Eye (tissue), 1 donor: ENCODE measurements at places on chromosomes 6 and 20.

- DNase-seq: no peak
Observed at GRCh38 chr6:114467931-114468330, 125.1 kb upstream of the HS3ST5 start.

DNA sequence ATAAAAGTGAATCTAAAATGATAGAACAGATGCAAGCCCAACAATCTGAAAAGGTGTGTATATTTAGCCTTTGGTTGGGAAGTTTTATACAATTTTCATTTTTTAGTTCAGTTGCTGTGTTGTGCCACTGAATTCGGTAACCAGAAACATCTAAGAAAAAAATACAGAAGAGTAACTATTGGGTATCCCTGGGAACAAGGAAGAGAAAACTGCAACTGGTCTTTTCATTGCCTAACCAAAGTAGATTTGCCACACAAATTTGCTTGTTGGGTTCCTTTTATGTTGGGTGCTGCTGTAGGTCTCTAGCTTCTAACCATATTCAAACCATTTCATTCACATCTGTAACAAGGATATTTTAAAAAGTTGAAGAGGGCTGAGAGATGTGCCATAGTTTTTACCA lies 2.8 kb upstream of the TMEM30A start:
- no peak for DNase-seq

DNA sequence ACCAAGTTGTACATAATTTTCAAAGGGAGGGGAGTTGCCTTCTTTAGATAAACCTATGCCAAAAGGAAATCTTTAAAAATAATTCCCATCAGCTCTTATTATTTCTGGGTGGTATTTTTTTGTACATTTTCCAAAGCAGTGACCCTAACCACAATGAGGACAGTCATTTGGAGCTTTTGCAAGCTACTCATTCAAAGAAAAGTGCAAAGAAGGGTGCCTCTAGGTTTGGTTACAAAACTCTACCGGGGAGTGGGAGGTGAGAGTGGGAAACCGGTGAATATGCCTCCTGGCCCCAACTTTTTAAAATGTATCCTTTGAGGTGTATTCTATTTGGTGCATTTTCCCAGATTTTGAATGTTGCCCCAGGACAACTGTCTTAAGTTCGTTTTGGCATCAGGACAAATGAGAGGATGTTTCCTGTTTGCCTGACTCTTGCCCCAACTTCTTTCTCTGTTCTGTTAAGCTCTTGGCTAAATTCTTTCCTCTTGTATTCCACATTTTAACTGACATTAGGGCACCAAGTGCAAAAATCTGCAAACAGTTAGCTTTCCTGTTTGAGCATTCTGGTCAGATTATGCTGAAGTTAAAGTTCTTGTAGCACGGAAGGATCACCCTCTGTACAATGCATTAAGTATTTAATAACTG lies 78.9 kb downstream of the SLX4IP start:
- no peak for DNase-seq

GRCh38 chr6:73388433-73388799 lies 6.2 kb upstream of the DDX43 start:
- DNase-seq: no peak

DNA sequence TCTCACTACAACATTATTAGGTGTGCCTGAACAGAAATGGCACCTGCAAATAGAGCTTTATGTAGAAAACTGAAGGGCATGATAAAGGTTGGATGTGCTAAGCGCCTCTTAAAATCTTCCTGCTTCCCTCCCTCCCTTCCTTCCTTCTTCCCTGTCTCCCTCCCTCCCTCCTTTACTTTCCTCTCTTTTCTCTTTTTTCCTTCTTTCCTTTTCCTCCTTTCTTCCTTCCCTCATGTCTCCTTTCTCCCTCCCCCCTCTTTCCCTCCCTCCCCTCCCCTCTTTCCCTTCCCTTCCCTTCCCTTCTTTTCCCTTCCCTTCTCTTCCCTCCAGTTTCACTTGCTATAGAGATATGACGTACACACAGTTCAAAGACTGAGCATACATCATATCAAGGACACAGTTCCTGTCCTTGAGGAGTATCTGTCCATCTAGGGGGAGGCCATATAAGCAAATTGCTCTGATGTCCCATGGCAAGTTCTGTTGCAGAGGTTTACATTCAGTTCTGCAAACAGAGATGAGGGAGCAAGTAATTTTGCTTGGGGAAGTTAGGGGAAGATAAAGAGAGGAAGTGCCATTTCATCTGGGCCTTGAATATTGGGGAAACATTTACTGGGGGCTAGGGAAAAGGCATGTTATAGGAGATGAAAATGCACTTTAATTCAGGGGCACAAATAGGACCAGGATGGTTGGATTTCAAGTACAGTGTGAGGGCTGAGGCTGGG lies 79.0 kb upstream of the EEF1E1 start:
- no peak for DNase-seq

- DNase-seq: peak; percentile 82
Observed at GRCh38 chr6:37131104-37131959, 38.6 kb upstream of the PIM1 start.

DNA sequence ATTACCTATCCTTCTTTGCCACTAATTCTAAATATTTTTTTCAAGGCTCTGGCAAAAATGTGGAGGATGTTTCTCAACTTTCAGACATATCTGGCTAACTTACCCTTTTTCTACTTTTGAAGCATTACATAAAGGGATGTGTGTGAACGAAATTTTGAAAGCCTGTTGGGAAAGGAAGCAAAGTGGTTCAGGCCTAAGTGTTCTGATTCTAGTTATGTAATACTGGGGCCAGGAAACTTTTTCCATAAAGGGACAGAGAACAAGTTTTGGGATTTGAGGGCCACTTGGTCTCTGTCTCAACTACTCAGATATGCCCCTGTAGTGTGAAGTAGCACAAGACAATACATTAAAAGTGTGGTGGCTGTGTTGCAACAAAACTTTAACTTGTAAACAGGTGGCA lies 721.8 kb downstream of the PHF3 start:
- no peak for DNase-seq

- DNase-seq: peak; percentile 48
Observed at GRCh38 chr6:97282238-97282725, 734 bp downstream of the MMS22L start.

DNA sequence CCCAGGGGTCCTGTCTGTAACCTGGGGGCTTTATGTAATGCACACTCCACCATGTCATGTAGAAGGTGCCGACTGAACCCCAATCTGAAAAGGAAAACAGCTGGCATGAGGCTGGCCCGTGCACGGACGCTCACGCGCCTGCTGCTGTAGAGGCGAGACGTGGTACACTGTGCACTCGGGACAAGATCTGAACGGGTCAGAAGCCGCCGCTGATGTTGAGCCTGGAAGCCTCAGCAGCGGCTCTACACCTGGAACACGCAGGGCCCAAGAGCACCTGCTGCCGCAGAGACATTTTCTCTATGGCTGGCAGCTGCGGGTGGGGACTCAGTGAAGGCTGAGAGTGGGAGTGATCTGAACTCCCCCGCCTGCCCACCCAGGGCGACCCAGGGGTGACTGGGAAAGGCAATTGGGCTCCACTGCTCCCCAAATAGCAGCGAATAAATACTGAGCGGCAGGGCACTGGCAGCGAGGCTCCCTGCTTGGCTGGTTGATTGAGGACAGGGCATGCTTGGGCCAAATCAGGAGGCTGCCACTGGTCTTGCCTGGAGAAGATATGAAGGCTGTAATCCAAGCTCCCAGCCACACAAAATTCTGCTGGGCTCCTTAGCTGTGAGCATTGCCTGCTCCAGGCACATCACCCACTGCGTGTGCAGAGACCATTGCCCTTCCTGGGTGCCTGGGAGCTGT lies 2.5 kb upstream of the OGFR start:
- DNase-seq: no peak

DNA sequence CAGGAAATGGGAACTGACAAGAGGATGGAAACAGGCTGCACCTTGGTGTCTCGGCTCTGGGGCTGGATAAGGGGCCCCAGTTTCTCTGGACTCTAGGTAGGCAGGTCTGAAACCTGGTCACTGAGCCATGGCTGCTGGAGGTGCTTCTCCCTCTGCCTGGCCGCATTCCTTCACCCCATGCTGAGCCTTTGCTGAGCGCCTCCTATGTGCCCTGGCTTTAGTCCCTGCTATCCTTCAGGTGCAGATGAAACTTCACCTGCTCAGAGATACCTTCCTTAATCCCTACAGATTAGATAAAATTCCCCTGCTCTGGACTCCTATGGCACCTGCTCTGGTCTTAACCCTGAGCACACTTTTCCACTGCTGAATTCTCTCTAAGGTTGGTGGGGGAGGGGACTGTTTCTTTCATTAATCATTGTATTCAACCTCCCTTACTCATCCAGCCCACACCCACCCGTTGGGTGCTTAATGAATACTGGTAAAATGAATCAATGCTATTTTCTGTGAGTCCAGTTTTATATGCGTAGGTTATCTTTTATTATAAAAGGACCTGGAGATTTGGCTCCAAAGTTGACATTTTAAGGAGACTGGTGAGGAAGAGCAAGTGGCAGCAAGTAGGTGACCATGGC lies 19.3 kb downstream of the MYLK4 start:
- no peak for DNase-seq

DNA sequence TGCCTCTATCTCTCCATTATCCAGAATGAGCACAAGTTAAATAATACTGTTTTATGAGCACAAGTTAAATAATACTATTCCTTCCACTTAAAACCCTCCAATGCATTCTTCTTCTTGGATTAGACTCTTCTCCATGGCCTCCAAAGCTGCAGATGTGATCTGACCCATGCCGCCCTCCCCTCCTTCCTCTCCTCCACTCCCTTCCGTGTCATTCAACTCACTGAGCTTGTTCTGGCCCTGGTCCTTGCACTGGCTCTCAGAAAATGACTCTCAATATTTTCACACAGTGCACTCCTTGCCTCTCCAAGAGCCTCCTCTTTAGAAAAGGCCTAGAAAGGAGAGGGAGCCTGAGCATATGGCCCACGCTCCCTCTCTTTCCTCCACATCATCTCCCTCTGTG lies 125.0 kb upstream of the CD93 start:
- no peak for DNase-seq

DNA sequence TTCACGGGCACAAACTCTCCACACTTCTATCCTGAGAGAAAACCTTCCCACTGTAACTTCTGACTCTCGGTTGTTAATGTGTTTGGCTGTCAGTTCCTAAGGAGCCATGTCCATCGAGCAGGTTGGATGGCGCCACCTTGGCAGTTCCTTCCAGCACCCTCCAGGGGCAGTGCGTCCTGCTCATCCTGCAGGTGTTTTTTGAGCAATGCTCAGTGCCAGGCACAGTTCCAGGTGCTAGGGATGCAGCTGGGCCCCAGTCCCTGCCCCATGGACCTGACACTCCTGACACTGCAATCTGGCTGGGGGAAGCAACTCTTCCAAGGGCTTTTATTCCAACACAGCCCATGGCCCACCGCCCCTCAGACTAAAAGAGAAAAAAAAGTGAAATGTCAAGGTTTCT lies 376.4 kb downstream of the PREX1 start:
- no peak for DNase-seq
